Stimulated activated CD4-positive, alpha-beta T cell treated with anti-CD3 and anti-CD28 coated beads, Interleukin-15, amount 100 ng/mL, for 48 hours (primary cell): ENCODE measurements at places on chromosomes 4 and X.

DNA sequence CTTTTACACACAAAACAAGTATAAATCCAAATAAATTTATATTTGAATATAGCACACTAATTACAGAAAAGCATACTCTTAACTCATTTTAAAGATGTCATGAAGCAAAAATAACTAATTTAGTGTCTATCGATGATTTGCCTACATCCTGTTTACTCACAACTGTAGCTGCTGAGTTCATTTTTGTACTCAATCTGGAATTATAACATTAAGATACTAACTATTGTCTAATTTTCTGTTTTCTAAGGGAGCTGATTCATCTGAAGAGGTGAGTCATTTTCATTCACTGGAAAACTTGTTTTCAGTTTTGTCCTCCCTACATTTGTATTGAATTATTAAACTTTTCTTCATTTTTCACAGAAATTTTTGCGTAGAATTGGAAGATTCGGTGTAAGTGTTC lies 3.7 kb downstream of the STATH start:
- DNase-seq = no peak

GRCh38 chr4:25031077-25031621 lies 403 bp upstream of the LGI2 start:
- DNase-seq = no peak

DNA sequence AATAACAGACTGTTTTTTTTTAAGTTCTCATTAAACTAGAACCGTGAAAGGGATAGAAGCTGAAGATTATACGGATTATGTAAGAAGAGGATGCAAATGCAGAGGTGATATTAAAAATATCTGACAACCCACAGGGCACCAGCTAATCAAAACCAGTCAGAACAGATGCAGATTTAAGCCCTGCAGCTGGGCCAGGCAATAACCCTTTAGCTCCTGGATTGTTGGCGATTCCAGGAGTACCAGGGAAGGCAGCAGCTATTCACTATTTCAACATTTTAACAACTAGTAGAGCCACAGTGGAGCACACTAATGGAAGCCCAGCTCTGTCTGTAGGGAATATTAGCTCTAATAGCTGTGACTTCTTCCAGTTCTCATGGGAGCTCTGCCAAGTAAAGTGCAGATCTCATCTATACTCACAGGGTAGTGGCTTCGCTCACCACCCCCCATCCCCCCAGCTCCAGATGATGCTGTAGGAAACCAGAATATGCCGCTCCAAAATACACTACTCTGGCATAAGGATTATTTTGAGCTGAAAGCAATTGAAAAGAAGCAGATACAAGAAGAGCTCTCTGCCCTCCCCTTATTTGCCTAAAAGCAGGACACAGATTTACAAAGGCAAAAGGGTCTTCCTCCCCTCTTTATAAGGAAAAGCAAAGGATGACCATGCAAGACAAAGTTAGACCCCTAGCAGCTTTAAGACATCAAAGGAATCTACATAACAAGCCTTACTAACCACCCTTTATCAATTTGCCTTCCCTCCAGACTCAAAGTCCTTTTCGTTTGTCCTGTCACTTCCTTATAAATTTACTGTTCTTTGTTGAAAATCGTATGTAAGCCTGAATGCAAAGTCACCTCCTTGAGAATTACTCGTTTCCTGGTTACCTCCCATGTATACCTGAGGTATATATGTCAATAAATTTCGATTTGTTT lies 13.7 kb downstream of the SCD5 start:
- no peak for DNase-seq

- no peak for DNase-seq
Measured at GRCh38 chrX:9147726-9148125, 113.8 kb upstream of the FAM9B start.

DNA sequence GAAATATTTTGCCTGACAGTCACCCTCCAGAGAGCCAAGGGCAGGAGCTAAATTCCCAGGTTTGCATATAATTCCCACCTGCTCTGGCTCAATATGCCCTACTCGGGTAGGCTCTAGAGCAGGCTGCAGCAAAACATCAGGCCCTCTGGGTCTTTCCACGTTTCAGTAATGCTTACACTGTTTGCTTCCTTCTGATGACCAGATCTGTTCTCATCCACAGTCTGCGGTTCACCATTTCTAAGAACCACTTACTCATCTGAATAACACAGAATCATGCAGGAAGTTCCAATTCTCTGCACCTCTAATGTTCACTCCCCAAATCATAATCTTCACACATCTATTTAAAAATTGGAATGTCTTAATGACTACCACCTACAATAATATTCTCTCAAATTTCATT lies 141.4 kb downstream of the PPP3CA start:
- DNase-seq = peak; percentile 22

GRCh38 chrX:147948531-147948930 lies 32.6 kb upstream of the FMR1NB start:
- no peak for DNase-seq

DNA sequence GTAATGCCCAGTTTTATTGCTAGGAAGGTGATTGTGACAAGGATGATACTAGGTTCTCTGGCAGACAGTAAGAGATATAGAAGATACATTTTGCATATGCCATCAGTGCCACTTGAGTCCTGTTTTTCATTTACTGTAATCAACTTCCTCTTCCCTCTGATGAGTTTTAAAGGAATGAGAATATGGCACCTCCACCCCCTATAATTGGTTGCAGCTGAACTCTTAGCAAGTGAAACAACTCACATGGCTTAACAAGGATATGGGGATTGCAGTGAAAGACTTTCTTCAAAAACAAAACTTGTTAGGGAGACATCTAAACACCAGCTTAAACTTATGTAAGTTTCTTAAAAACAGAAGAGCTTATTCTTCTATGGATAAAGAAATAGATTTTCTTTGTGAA lies 90.0 kb downstream of the AREG start:
- DNase-seq = no peak

GRCh38 chr4:151753056-151753455 lies 7.8 kb downstream of the GATB start:
- no peak for DNase-seq

- DNase-seq = peak; percentile 55
Measured at GRCh38 chrX:134460005-134460861, at the start of gene HPRT1. Gene HPRT1 (plus strand): TSS chrX:134460165. CDS start chrX:134460312, 147 bp downstream.

- no peak for DNase-seq
Measured at GRCh38 chrX:45518552-45518951, 317.9 kb upstream of the DIPK2B start.

DNA sequence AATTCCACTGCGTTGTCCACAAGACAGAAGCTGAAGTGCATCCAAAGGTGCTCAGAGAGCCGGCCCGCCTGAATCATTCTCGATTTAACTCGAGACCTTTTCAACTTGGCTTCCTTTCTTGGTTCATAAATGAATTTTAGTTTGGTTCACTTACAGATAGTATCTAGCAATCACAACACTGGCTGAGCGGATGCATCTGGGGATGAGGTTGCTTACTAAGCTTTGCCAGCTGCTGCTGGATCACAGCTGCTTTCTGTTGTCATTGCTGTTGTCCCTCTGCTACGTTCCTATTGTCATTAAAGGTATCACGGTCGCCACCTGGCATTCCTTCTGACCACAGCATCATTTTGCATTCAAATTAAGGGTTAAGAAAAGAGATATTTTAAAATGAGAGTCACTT lies 115.5 kb downstream of the NFKB1 start:
- DNase-seq = no peak

DNA sequence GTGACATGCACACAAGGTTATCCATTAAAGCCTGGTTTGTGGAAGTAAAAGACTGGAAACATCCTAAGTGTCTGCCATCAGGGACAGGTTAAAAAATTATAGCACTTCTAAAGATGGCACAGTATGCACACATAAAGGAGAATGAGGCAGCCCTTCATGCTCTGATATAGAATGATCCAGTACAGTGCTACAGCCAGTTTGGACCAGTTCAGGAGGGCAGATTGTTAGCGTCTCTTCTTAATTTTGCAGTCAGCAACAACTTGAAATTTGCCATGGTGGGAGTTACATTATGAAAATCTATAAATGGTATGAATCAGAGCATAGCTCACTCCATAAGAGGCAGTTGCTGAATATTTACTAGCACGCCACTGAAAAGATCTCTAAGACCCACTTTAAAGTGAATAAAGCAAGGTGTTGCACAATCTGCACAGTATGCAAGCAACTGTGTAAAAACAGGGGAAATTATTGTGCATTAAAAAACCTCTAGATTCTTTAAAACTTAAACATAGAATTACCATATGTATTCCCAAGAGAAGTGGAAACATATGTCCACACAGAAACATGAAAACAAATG lies 20.3 kb upstream of the SOD3 start:
- no peak for DNase-seq

DNA sequence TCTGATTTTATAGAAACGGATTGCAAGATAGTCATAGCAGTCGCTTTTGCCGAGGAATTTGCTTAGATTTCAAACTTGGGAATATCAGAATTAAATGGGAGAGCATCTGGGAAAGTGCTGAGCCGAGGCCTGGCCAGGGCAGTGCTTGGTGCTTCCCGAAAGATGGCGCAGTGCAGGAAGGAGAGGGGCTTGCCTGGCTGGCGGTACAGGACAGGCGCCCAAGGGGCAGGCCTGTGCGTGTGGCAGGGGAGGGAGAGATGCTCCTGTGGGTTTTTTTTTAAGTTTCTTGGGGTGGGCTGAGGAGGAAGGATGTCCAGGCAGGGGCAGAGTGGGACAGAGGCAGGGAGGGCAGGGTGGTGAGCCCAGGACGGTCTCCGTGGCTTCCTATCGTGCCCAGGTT lies 241.1 kb downstream of the AFAP1 start:
- DNase-seq = no peak

DNA sequence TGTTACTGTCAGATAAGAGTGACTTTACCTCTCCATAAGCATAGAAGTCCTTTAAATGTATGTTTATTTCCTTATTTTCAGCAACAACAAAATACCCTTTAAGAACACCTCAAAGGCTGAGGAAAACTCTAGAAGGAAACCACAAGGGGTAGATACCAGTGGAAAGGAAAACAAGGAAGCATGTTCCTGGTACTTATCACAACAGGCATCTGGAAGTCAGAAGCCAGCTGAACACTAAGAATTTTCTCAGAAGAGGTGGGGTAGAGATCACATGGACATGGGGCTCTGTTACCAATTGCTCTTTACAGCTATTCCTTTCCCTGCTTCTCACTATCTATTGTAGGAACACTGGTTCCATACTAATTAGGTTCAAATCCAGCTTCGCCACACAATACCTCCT lies 51.5 kb upstream of the BEND2 start:
- no peak for DNase-seq

DNA sequence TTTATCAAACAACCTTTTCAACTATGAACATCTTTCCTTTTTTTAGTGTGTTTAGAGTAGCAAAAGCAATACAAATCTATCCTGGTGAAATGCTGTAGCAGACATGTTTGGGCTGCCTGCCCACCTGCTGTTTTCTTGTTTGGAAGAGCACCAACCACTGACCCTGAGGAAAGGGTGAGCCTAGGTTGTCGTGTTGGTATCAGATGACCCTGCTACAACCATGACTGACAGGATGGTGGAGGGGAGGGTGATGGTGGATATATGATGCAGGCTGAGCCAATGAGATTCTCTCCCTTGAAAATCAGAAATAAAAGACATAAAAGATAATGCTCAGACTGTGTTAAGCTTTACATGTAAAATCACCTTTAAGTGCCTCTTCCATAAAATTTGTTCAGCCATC lies 201.2 kb downstream of the NPNT start:
- no peak for DNase-seq

DNA sequence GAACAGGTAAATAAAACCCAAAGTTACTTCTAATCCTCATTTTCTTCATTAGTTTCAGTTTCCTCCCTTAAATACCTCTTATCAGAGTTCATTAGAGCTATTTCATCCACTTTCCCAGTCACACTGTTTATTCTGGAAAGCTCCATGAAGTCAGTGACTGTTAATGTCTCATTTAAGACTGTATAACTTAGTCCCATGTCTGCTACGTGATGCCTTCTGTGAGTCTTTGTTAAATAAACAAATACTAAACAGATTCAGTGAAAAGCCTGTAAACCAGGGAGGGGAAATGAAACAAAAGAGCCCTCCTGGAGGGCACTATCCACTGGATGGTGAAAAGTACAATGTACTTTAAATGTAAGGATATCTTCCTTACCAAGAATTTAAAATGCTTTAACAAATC lies 24.7 kb downstream of the ACE2 start:
- no peak for DNase-seq

- DNase-seq = no peak
Measured at GRCh38 chr4:138494931-138495330, 252.8 kb upstream of the SLC7A11 start.

- DNase-seq = no peak
Measured at GRCh38 chr4:4677556-4678522, 136.0 kb upstream of the STX18 start.

DNA sequence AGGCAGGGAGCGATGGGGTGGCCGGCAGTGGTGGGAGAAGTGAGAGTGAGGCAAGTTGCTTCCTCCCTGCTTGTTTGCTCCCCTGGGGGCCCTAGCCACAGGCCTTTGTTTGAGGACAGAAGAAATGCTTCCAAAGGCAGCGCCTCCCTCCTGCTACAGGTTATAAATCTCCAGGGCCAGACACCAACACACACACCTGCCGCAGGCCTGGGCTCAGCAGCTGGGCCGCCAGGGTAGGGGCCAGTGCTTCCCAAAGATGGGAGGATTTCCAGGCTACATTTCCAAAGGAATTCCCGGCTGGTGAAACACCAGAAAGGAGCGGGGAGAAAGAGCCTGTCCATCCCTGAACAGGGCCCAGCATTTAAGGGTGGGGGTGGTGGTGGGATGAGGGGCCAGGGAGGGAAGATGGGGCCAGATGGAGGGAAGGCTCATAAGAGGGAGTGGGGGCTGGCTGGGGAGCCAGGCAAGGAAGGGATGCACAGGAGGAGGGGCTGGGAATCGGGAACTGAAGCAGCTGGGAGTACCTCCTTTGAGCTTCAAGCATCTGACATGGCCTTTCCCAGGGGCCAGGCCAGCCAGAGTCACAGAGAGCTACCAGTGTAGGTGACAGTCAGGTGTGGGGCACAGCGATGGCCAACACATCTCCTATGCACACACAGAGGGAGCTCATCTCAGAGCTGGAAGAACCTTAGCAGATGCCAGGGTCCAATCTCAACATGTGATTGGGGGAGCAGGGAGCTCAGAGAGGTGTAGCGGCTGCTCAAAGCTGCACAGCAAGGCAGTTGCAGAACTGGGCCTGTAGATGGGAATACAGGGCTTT lies 143.9 kb downstream of the PJA1 start:
- no peak for DNase-seq

- no peak for DNase-seq
Measured at GRCh38 chr4:151540728-151541388, 131.9 kb downstream of the FHIP1A start.

DNA sequence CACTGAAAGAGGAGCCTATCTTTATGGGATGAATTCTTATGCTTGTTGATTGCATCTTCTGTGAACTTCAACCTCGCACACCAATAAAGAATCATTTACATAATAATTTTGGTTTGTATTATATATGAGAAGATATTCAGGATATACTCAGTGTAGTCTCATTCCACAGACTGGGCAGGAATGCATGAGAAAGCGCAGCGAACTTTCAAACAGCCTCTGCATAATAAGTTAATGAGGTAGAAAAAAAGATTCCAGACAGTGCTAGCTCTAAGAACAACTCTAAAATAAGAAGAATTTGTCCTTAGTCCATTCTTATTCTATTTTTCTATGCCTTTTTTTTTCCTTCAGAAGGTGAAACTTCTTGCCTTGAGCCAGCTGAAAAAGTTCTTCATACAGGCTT lies 224.3 kb upstream of the CTSO start:
- DNase-seq = no peak
